ENCODE measurements at places on chromosomes 12 and 14.

GRCh38 chr14:44649061-44649460, 142.0 kb upstream of the FSCB start:
- no peak for DNase-seq

- no peak for DNase-seq
Measured at GRCh38 chr14:55454264-55455002, 14.0 kb upstream of the TBPL2 start.

DNA sequence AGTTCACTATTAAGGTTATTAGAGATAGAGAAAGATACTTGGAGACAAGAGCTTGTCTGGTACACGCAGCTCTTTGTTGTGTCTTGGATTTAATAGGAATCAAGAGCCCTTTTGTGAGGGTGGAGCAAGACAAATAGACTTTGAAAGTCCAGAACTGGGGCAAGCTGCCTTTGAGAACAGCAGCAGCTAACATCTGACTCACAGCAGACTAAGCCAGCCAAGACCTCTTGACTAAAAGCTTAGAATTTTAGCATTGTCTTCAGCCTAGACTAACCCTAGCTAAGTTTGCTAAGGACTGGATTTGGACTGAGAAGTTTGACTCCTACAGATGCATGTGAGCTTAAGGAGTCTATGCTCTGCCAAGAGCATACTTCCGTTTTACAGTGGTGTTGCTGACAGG, 201.9 kb upstream of the RBM19 start:
- DNase-seq = no peak

GRCh38 chr14:61479746-61480502, 158.5 kb downstream of the PRKCH start:
- no peak for DNase-seq

DNA sequence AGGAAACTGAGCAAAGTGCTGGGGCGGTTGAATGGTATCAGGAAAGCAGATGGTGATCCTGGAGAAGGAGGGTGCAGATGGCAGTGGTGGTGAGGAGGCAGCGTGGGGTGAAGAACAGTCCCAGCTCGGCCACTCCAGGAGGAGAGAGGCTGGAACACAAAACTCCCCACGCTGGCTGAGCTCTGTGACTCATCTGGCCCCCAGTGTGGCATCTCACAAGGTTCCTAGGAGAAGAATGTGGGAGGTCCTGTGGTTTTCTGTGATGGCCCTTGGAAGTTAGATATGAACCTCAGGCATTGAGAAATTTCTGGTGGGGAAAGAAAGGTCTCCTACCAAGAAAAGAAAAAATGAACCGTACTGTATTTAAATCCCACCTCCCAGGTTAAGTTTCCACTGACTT, 8.0 kb upstream of the NRXN3 start:
- no peak for DNase-seq

GRCh38 chr12:13534645-13535398, 338.3 kb downstream of the EMP1 start:
- peak; percentile 71 for DNase-seq

DNA sequence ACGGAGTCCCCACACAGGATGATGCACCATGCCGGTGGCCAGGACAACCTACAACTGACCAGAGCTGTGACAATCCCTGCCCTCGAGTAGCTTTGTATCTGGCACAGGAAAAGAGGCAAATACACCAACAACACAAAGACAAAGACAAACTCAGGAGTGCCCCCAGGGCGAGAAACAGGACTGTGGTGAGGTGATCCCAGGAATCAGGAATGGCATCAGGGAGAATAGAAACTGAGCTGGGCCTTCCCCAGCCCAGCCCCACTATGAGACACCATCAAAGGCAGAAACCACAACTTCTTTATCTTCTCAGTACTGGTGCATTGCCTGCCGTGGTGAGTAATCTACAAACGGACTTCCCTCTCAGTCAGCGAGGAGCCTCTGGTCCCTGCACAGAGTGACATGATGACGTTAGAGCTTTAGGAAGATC, 157.7 kb downstream of the TTC7B start:
- no peak for DNase-seq

GRCh38 chr12:120538281-120539156, 4.4 kb downstream of the RNF10 start:
- DNase-seq = peak; percentile 3

DNA sequence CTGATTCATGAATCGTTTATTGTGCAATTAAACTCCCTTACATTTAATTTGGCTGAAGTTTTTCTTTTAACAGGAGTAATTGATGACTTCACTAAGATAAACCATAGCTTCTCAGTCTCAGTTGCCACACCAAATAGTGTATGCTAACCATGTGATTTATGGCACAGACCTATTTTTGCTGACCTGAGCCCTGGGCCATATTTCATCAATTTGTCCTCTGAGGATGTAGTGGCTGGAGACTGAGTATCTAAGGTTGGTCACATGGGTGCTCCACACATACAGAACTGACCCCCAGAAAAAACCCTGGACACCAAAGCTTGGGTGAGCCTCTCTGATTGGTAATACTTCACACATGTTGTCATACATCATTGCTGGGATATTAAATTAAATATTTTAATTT, 255.1 kb downstream of the NEDD1 start:
- no peak for DNase-seq

DNA sequence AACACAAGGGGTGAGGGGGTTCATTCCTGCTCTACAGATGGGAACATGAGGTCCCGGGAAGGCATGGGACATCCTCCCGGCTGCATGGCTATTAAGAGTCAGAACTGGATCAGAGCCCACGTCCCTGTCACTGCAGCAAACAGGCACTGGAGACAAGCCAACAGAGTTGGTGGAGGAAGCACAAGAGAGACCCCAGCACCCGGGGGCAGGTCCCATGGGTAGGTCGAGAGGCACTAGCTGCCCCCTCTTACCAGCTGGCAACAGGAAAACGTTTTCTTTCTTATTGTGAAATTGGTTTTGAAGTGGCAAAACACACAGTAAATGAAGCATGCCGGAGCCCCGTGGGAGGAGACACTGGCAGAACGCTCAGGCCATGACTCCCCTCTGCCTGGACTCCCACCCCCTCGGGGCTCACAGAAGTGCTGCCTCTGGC, 43.6 kb downstream of the SYNE3 start:
- no peak for DNase-seq

- DNase-seq = no peak
Measured at GRCh38 chr14:97838986-97839385, 1041.8 kb downstream of the VRK1 start.

GRCh38 chr12:110677982-110678381, 10.9 kb downstream of the HVCN1 start:
- no peak for DNase-seq

DNA sequence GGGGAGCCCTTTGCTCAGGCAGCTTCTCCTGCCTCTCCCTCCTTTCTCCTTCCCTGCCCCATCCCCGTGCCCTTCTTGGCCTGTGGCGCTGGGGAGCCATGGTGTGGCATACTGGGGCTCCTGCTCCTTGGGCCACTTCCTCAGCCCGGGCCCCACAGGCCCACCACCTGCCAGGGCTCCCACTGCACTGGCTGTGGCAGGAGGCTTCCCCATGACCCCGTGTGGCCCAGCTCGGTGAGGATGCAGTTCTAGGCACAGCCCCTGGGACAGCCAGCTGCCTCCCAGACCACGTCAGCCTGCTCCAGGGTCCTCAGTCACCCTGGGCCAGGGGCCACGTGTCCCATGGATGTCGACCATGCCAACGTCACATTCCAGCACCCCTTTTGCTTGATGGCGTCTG, 13.0 kb upstream of the AMN start:
- DNase-seq = no peak

GRCh38 chr12:19575337-19576243, 136.3 kb downstream of the AEBP2 start:
- no peak for DNase-seq

DNA sequence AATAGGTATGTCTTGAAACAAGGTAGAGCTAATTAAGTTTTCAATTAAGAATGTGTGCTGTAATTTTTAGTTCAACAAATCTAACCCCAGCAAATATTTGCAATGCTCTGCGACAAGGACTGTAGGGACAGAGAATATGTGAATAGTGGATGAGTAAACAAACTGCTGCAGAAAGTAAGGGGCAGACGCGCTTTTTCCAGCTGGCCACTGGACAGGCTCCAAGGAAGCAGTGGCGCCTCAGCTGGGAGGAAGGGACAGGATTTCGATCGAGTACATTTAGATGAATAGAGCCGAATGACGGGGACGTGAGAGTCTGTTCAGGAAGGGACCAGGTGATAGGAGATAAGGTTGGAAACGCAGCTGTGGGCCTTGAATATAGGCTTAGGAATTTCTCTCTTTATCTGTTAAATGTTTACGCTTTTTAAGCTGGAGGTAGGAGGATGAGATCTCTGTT, 69.3 kb downstream of the ELK3 start:
- peak; percentile 13 for DNase-seq

DNA sequence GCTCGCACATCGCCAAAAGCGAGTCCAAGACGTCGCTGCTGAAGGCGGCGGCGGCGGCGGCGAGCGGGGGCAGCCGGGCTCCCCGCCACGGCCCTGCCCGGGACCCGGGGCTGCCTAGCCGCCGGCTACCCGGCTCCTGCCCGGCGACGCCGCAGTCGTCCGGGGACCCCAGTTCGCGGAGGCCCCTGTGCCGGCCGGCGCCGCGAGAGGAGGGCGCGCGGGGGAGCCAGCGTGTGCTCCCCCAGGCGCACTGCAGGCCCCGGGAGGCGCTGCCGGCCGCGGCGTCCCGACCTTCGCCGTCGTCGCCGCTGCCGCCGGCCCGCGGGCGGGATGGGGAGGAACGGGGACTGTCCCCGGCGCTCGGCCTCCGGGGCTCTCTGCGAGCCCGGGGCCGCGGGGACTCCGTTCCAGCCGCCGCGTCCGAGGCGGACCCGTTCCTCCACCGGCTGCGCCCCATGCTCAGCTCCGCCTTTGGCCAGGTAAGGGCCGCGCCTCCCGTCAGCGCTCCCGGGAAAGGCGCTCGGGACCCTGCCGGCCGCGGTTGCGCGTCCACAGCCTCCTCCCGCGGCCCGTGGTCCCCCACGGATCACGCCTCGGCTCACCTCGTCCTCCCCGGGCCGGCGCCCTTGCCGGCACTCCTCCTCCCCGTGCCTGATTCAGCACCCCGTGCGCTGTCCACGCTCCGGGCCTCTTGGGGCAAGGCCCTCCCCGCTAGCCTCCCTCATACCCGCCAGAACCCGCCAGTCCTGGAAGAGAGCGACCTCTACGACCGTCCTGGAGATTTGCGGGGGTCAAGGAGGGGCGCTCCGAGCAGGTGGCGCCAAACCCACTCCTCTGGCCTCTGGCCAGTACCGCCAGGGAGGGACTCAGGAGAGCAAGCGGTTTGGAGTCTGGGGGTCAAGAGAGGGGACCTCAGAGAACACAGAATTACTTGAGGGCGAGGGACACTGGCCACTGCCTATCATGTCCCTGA, 721 bp downstream of the CABP1 start:
- DNase-seq = peak; percentile 9

DNA sequence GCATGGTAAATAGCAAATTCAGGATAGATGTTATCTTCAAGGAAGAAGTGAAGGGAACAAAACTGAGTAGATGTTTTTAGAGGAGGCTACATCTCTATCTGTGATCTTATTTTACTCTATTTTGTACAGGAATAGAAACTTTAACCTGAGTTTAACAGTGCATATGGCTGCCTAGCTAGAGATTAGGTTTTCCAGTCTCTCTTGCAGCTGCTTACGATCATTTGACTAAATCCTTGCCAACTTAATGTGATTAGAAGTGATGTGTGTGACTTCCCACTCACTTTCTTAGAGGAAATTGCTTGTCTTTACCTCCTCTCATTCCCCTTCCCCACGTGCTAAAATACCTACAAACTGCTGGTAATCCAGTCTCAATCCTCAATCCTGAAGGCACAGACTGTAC, 26.5 kb upstream of the SLC15A5 start:
- no peak for DNase-seq

DNA sequence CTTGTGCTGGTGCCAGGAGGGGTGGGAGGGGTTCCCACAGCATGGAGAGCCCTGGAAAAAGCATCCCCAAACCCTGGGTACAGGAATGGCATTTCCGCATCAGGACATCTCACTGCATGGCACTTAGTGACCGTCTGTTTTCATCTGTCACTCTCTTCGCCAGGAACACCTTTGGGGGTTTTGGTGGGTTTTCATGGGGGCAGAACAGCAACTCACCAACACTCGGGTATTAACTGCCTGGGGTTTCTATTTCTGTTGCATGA, 3.5 kb downstream of the VSX2 start:
- DNase-seq = no peak

GRCh38 chr12:77686760-77687159, 143.9 kb upstream of the NAV3 start:
- no peak for DNase-seq

GRCh38 chr12:106282457-106283097, 20.0 kb upstream of the TCP11L2 start:
- no peak for DNase-seq

GRCh38 chr12:10722502-10722904, 620 bp downstream of the YBX3 start:
- no peak for DNase-seq

DNA sequence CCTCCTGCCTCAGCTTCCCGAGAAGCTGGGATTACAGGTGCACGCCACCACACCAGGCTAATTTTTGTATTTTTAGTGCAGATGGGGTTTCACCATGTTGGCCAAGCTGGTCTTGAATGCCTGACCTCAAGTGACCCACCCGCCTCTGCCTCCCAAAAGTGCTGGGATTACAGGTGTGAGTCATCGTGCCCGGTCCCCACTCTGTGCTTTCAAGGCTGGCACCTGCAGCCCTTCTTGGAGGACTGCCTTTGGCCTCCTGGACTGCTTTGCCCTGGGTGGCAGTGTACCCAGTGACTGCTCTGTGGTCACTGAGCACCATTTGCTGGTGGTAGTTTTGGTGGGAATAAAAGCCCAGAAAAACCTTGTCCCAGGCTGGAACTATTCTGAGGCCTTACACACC, 12.6 kb downstream of the DHRS1 start:
- no peak for DNase-seq

- DNase-seq = peak; percentile 36
Measured at GRCh38 chr12:124720681-124721500, 142.8 kb downstream of the SCARB1 start.

GRCh38 chr12:85951823-85952222, 77.7 kb downstream of the NTS start:
- no peak for DNase-seq

- no peak for DNase-seq
Measured at GRCh38 chr14:88879022-88879421, 54.6 kb downstream of the TTC8 start.

DNA sequence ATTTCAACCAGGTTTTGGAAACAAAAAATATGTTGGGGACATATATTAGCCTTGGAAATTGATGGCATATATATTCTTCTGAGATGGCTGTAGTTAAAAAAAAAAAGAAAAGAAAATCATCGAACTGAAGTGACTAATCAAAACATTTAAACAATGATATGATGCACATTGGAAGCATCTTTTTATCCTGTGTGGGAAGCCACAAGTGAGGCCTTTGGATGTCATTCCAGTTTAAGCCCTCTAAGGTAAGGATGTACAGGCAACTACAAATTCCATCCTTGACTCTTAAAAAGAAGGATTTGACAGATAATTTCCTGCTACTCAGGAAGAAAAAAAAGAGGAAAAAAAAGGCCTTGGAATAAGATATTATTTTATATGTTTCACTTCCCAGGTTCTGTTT, 9.6 kb upstream of the PTPRB start:
- DNase-seq = no peak

- DNase-seq = no peak
Measured at GRCh38 chr14:93041830-93042229, 73.9 kb downstream of the ITPK1 start.

GRCh38 chr12:27650011-27650410, 46.2 kb upstream of the REP15 start:
- DNase-seq = no peak
